Keratinocyte (primary cell): ENCODE measurements at places on chromosomes 16 and 17. TPM values are rescaled to one million over a fixed set of nuclear protein-coding genes. Genes with fewer than 3 reads are reported as not detected.

CD7 gene
- 0.05 TPM in 1 of 3 replicates, not detected in the others for polyA plus RNA-seq

DNA sequence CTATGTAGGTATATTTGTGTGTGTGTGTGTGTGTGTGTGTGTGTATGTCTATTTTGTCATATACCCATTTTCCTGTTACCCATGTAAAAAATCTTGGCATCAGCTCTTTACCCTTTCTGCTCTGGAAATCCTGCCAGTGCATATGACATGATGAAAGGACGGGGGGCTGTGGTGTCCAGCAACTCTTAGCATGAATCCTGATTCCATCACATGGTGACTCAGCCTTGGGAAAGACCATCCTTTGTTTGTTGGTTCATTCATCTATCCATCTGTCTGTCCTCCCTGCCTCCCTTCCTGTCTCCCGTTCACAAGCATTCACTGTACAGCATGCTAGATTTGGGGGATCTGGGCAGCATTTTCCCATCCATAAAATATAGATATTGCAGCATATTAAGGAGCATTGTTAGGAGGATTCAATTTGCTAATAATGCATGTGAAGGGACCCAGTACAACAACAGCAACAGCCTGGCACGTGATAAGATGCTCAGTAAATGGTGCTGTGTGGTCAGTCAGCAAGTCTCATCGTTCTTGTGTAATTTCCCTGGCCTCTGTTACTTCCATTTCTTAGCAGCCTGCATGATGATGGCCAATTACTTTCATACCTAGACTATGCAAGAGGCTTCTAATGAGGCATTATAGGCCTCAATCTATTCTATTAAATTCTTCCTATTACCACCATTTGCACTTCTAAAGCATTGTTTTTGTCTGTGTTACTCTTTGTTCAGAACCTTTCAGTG, 191.0 kb downstream of the PRKCA start:
- DNase-seq = no peak

- no peak for DNase-seq
Observed at GRCh38 chr16:87486713-87487247, 6.0 kb downstream of the ZCCHC14 start.

DNA sequence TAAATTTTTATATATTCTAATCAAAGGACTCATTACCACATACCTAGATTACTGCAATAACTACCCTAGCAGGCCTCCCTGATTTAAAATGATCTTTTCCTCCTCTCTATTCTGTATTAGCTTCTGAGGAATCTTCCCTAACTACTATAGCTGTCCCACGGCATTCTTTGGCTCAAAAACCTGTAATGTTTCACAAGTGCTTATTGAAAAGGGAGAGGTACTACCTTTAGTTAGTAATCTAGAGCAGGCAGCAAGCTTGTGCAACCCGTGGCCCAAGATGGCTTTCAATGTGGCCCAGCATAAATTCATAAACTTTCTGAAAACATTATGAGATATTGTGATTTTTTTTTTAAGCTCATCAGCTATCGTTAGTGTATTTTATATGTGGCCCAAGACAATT, 71.0 kb upstream of the CORO6 start:
- DNase-seq = no peak

GRCh38 chr17:41824086-41824485, 11.3 kb downstream of the FKBP10 start:
- no peak for DNase-seq
